ENCODE measurements at places on chromosomes 16 and 17. TPM values are rescaled to one million over a fixed set of nuclear protein-coding genes. Genes with fewer than 3 reads are reported as not detected.

The CHTF18 gene
- 139 TPM for total RNA-seq

The CLEC19A gene
- not detected for total RNA-seq

The TP53 gene
- total RNA-seq, result 171 TPM

The DRC7 gene
- not detected for total RNA-seq

The LGALS9 gene
- total RNA-seq, result 305 TPM

The C1QTNF8 gene
- total RNA-seq, result not detected

The CLEC3A gene
- total RNA-seq, result not detected

The CHMP6 gene
- total RNA-seq, result 29.8 TPM

The TBC1D3B gene
- total RNA-seq, result 5.8 TPM

The ST6GALNAC1 gene
- total RNA-seq, result not detected

The TEX19 gene
- total RNA-seq, result 0.15 TPM

DNA sequence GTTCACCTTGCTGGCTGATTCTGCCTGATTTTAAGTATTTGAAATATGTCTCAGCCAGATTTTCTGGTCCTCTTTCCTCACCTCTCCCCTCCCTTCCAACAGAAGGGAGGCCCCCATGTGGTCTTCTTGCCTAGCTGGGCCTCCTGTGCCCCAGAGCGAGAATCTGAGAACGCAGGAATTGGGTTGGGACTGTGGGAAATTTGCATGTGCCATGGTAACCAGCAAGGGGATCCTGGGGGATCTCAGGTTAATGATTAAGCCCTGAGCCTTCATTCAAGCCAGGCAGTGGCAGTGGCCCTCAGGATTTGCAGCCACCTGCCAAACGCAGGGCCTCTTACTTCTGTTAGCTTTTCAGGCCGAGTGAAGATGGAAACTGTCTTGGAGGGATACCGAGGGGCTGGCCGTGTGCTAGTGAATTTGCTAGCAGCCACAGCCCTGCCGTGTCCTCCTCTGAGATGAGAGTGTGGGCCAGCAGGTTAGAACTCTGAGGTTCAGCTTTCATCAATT, 40.2 kb downstream of the KSR1 start:
- H3K4me3 ChIP-seq, result no peak overlapping the region
- peaks cover 28% of the 10 kb centered on the region for H3K36me3 ChIP-seq
- H3K27me3 ChIP-seq, result no peaks in the 10 kb centered on the region
- H3K4me1 ChIP-seq, result peaks cover 23% of the 10 kb centered on the region
- no peak for DNase-seq
- no peak overlapping the region for H3K27ac ChIP-seq

- H3K27ac ChIP-seq, result no peak overlapping the region
- no peaks in the 10 kb centered on the region for H3K4me1 ChIP-seq
- no peak overlapping the region for H3K4me3 ChIP-seq
- no peak for DNase-seq
- peaks cover 42% of the 10 kb centered on the region for H3K27me3 ChIP-seq
These were observed 30.6 kb downstream of the MRPS23 start for GRCh38 chr17:57819285-57819684.

DNA sequence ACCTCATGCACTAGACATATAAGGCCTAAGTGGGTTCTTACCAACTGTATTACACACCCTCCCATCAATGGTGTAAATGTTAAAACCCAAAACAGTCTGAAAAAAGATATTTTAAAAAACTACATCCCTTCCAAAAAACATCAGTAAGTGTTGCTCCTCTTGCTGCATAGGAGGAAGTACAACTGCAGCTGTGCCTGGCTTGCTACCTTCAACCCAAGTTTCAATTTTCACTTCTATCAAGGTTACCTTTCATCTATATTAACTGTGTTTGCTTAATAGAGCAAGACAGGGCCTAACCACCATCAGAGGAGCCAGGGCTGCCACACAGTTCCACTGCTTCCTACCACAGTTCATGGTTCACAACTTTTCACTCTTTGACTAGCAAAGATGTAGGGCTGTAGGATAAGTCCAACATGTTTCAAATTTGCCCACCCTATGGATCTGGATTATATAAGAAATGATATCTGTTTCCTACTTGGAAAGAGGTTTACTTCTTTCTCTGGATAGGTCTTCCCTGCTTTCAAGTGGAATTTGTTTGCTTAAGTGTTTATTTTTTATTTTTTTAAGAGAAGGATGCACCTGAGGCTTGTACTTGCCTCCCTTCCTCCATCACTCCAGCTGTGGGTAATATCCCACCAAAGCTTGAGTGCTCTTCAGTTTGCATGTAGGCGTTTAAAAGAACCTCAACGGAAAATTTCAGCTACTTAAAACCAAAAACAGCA, 56.7 kb downstream of the GRB7 start:
- peaks cover 36% of the 10 kb centered on the region for H3K36me3 ChIP-seq
- peak overlapping the region; percentile 86 for H3K27ac ChIP-seq
- H3K4me1 ChIP-seq, result peaks cover 64% of the 10 kb centered on the region
- peak; percentile 60 for DNase-seq
- H3K27me3 ChIP-seq, result no peaks in the 10 kb centered on the region
- H3K4me3 ChIP-seq, result peak overlapping the region; percentile 31

DNA sequence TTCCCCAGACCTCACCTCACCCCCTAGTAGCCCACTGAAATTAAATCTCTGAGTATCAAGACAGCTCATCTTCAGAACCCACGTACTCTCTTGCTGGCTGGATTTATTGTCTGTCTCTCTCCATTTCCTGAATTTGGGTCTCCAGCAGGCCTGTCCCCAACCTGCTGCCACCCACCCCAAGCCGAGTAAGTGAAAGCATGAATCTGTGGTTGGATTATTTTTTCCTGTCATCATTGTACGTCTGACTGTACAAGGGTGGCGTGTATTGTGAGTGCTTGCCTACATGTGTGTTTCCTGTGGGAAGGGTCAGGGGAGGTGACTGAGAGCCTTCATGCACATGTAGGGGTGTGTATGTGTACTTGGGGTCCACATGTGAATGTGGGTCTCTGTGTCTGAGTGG, 5.4 kb downstream of the TNP2 start:
- H3K4me1 ChIP-seq, result peaks cover 29% of the 10 kb centered on the region
- no peaks in the 10 kb centered on the region for H3K36me3 ChIP-seq
- DNase-seq, result peak; percentile 75

- peak; percentile 31 for DNase-seq
- no peaks in the 10 kb centered on the region for H3K27me3 ChIP-seq
- H3K4me1 ChIP-seq, result peaks cover 21% of the 10 kb centered on the region
These were observed 9.6 kb downstream of the MYO19 start for GRCh38 chr17:36525113-36525512.

DNA sequence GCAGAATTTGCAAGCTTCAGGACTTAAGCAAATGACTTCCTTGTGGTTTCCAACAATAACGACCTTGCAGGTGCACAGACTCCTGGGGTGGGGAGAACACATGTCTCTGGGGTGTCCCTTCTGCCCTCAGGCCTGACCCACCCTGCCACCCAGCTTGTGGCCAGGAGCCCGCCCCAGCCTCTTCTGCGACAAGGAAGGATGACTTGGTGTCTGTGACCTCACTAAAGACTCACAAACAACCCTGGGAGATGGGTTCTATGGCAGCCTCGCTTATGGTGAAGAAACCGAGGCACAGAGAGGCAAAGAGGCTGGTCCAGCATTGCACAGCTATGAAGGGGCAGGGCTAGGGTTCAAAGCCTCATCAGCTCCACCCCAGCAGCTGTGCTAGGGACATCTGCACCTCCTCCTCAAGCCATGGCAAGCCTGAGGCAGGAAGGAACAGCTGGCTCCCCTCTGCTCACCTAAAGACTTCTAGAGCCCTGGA, 2.6 kb downstream of the ATP2A3 start:
- H3K27ac ChIP-seq, result peak overlapping the region; percentile 80
- peak; percentile 63 for DNase-seq
- no peaks in the 10 kb centered on the region for H3K27me3 ChIP-seq
- peaks cover 49% of the 10 kb centered on the region for H3K4me1 ChIP-seq
- peaks cover 28% of the 10 kb centered on the region for H3K36me3 ChIP-seq
- H3K4me3 ChIP-seq, result peak overlapping the region; percentile 91

- no peaks in the 10 kb centered on the region for H3K36me3 ChIP-seq
- H3K4me1 ChIP-seq, result no peaks in the 10 kb centered on the region
- H3K4me3 ChIP-seq, result no peak overlapping the region
- peaks cover 22% of the 10 kb centered on the region for H3K27me3 ChIP-seq
- no peak for DNase-seq
These were observed 21.8 kb upstream of the NAGLU start for GRCh38 chr17:42514279-42514678.

GRCh38 chr17:16286009-16286946, 67.0 kb downstream of the CENPV start:
- H3K4me1 ChIP-seq, result peaks cover 36% of the 10 kb centered on the region
- no peaks in the 10 kb centered on the region for H3K27me3 ChIP-seq
- H3K4me3 ChIP-seq, result peak overlapping the region; percentile 56
- peak overlapping the region; percentile 97 for H3K27ac ChIP-seq
- peak; percentile 94 for DNase-seq

- peaks cover 6% of the 10 kb centered on the region for H3K27me3 ChIP-seq
- no peak for DNase-seq
These were observed 23.3 kb upstream of the ANKRD40CL start for GRCh38 chr17:50790618-50791017.

- peak overlapping the region; percentile 0 for H3K27ac ChIP-seq
- no peak for DNase-seq
- peaks cover 54% of the 10 kb centered on the region for H3K27me3 ChIP-seq
- no peaks in the 10 kb centered on the region for H3K36me3 ChIP-seq
- H3K4me3 ChIP-seq, result peak overlapping the region; percentile 81
These were observed 448 bp downstream of the KCTD19 start for GRCh38 chr16:67326115-67326471.

- no peaks in the 10 kb centered on the region for H3K36me3 ChIP-seq
- no peak overlapping the region for H3K27ac ChIP-seq
- peak; percentile 75 for DNase-seq
- peaks cover 2% of the 10 kb centered on the region for H3K4me1 ChIP-seq
- H3K27me3 ChIP-seq, result peaks cover 4% of the 10 kb centered on the region
These were observed 43.2 kb downstream of the C16orf82 start for GRCh38 chr16:27109666-27110523.

DNA sequence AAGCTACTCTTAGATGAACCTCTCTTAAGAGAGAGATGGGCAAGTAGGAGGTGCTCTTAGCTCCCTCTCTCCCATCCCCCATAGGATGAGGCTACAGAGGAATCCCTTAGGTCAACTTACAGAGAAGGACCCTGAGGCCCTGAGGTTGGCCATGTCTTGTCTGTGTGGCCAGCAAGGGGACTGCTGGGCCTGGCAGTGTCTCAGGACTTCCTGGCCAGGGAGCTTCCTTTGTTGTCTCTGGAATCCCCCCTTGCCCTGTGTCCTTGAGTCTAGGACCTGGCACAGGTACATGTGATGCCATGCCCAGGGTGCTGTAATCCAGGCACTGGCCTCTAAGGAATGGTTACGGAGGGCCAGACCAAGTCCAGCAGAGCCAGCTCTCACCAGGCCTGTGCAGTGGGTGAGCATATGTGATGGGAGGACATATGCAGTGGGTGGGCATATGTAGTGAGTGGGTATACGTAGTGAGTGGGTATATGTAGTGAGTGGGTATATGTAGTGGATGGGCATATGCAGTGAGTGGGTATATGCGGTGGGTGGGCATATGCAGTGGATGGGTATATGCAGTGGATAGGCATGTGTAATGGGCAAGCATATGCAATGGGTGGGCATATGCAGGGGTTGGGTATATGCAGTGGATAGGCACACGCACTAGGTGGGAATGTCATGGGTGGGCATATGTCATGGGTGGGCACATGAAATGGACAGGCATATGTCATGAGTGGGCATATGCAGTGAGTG, 20.3 kb upstream of the PECAM1 start:
- no peak overlapping the region for H3K27ac ChIP-seq

DNA sequence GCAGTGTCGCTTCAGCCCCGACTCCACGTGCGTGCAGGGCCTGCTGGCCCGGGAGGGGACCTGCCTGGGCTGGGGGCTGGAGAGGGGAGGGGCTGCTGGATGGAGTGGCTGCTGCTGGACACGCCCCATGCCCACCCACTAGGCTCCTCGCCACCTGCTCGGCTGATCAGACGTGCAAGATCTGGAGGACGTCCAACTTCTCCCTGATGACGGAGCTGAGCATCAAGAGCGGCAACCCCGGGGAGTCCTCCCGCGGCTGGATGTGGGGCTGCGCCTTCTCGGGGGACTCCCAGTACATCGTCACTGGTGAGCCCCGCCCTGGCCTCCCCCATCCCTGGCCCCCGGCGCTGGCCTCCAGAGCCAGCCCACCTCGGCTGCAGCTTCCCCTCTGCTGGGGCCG, 2.4 kb downstream of the BRICD5 start:
- H3K27ac ChIP-seq, result no peak overlapping the region
- peaks cover 14% of the 10 kb centered on the region for H3K36me3 ChIP-seq
- H3K27me3 ChIP-seq, result no peaks in the 10 kb centered on the region

DNA sequence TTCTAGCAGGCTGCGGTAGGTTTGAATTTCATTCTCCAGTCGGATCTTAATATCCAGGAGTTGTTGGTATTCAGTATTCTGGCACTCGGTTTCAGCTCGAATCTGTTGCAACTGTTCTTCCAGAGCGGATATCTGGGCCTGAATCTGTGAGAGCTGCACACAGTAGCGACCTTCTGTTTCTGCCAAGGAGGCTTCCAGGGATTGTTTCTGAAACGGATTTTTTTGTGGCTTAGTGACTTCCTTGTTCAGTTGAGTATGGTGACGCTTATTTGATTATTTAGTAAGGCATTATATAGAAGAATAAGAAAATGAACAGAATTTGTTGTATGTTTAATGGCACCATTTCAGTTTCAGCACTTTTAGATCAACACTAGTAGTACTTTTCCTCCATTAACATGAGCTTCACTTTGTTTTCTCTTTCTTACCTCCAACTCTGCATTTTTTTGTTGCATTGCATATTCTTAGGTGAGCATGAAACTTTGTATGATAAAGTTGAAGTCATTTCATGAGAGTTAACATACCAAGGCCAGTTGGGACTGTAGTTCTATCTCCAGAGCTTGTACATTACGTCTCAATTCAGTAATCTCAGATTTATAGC, 2.8 kb downstream of the KRT10 start:
- peaks cover 33% of the 10 kb centered on the region for H3K36me3 ChIP-seq
- DNase-seq, result no peak
- H3K27ac ChIP-seq, result peak overlapping the region; percentile 82
- H3K4me1 ChIP-seq, result peaks cover 28% of the 10 kb centered on the region
- H3K4me3 ChIP-seq, result peak overlapping the region; percentile 88
- H3K27me3 ChIP-seq, result peaks cover 2% of the 10 kb centered on the region

DNA sequence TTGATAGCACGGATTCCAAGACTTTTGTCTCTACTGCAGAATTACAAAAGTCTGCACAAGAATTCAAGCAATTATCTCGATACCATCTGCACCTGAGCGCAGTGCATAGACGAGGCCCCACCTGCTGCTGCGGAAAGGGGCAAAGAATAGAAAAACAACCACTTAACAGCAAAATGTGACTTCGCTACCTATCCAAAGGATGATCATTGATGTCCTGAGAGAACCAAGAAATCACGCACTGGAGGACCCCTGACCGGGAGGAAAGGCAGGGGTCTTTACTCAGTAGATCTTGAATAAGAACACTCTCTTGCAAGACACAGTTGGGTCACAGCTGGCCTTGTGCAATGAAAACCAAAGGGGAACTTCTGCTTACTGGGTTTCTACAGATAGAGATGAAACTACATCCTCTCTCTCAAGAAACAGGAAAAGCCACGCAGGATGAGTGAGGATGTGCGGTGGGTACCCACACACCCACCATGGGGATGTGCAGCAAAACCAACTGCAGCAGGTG, 147.4 kb upstream of the RPH3AL start:
- peak; percentile 64 for DNase-seq
- H3K36me3 ChIP-seq, result no peaks in the 10 kb centered on the region
- peak overlapping the region; percentile 39 for H3K27ac ChIP-seq
- H3K27me3 ChIP-seq, result peaks cover 19% of the 10 kb centered on the region
- peaks cover 32% of the 10 kb centered on the region for H3K4me1 ChIP-seq
- no peak overlapping the region for H3K4me3 ChIP-seq

Data from activated CD8-positive, alpha-beta memory T cell treated with anti-CD3 and anti-CD28 coated beads, Interleukin-2, amount 10 ng/mL, durations not matched to agents 7 days and 5 days (primary cell).